GOT3 (cell line): ENCODE measurements at places on chromosomes 6 and 20.

DNA sequence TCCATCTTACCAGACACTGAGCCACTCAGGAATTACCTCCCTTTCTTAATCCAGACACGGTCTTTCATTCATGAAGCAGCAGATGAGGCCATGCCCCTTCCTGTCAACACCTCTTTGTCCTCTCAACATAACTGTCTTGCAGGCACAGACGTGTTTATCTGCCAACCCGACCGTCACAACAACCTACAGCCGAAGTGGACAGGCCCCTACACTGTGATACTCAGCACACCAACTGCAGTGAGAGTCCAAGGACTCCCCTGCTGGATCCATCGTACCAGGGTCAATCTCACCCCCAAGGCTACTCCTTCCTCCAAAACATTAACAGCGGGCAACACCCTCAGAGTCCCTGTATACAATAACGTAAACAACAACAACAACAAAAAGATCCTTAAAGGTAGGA, 30.6 kb upstream of the ULBP3 start:
- no peak for DNase-seq

DNA sequence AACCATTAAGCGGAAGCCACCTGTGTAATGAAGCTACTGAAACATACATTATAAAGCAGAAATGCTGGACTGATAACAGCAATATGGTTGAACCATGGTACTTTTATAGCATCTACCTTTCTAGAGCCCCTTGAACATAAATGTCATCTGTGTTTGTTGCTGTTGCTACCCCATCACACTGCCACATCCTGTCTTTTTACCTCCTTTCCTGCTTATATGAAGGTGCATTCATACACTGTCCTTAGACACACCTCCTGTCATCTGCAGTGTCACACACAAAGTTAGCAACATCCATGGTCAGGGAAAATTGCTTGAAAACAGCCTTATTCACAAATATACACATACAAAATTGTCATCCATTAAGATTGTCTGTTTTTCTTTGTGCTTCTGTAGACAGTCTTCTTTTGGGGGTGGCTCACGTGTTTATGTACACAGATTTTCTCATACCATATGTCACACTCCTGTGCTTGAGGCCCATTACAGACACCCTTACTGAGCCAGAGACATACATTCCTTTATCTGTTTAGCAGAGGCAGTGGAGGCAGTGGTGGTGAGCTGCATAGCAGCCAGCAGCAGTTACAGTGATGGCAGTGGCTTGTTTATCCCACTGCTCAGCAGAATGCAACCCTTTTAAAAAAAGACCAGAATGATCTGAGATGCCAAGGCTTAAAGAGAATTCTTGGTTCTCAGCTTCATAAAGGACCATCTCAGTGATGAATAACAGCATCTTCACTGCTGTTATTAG, 25.9 kb downstream of the C6orf62 start:
- no peak for DNase-seq

- no peak for DNase-seq
Observed at GRCh38 chr6:33082702-33083101, 6.9 kb downstream of the HLA-DPB1 start.

GRCh38 chr6:141395443-141396008, 737.2 kb upstream of the GJE1 start:
- DNase-seq: no peak
